Trophoblast cell (in vitro differentiated cells and primary cell): ENCODE measurements at places on chromosomes 5 and 9.
A peak's percentile ranks its signal among the peaks of the same experiment; 100 is the strongest.

DNA sequence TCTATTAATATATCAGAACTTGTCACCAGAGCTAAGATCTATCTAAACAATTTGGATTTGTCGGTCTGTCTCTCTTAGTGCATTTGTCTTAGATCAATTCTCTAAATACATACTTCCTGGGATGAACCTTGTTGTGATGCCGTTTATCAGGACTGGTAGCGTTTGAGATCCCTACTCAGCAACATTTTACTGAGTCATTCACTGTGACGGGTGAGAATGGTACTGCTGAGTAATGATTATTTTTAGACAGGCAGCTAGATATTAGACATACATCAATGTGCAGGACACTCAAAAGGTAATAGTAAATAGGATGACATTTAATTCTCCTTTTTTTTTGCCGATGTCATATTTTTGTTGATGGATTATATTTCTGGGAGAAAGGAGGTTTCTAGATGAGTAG, 209.0 kb downstream of the CSNK1G3 start:
- no peak for DNase-seq

GRCh38 chr9:110255034-110255462, 1.3 kb downstream of the TXN start:
- peak; percentile 75 for DNase-seq

DNA sequence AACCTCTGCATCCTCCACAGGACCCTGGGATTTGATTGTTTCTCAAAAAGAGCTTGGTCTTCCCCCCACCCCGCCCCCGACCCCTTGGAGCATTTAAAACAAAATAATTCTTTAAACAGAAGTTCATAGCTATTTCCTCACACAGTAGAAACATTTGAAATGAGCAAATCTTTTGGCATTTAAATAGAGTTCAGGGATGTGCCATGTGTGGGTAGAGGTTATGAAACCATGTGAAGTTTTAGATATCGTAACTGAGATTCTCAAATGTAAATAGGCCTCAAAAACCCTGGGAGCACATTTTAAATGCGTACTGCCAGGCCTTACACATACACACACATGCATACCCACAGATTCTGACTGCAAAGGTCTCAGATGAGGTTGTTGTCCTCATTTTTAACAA, 66.5 kb downstream of the EPB41L4B start:
- DNase-seq: peak; percentile 20

DNA sequence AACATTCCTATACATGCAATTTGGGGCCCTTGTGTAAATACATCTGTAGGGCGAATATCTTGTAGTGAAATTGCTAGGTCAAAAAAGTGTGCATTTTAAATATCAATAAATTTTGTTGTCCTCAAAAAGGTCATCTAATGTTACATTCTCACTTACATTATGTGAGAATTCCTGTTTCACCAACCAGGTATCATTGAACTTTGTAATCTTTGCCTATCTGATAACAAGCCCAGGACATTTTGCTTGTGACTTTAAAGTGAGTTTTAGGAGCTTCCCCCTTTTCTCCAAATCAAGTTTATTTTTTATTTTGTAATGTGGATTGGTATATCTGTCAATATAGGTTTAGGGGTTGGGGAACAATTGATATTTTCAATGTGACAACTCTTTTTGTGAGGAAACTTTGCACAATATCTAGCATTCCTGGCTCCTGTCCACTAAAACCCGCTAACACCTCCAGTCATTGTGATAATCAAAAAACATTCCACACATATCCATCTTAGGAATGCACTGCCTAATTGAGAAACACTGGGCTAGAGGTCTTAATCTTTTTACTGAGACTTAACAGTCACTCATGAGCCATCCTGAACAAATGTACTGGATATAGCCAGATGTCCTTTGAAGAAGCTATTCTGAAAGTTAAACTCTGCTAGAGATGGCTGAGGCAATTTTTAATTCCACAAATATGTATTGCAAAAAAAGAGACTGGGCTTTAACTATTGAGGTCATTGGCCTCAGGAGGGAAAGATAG, 72.5 kb upstream of the SLC1A1 start:
- peak; percentile 72 for DNase-seq

GRCh38 chr9:34957492-34958410, at the start of gene PHF24:
Gene PHF24 (plus strand): TSS chr9:34958285. CDS start chr9:34971299, 13,014 bp downstream.
- peak; percentile 41 for DNase-seq

DNA sequence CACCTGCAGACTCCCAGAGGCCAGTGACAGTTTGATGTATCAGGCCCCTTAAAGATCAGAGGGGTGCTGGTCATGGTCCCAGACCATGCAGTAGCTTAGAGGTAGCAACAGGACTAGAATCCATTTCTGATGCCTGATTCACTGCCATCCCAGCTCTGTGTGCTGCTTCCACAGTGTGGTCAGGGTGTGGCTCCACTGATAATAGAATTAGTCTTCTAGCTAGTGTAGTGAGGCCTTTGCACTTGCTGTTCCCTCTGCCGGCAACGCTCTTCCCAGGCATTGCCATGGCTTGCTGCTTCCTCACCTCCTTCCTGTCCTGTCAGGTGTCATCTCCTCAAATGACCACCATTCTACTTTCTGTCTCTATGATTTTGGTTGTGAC, 15.8 kb downstream of the PPARGC1B start:
- DNase-seq: no peak

DNA sequence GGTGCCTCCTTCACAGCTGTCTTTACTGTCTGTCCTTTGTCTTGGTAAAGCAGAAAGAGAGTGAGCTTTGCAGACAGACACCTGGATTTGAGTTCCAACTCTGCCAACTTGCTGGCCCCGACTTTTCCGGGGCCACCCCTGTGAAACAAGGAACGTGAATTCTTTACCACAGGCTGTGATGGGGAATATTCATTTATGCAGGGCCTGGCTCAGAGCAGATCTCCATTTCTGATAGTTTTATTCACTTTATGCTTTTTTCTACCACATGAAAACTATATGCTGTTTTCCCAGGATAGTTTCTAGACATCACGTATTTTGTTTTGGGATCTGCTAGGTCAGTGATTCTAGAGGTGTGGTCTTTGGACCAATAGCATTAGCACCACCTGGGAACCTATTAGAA, 211.8 kb downstream of the GRIA1 start:
- DNase-seq: no peak

- DNase-seq: no peak
These were observed 638.3 kb downstream of the NR2F1-AS1 start for GRCh38 chr5:92942762-92943161.

DNA sequence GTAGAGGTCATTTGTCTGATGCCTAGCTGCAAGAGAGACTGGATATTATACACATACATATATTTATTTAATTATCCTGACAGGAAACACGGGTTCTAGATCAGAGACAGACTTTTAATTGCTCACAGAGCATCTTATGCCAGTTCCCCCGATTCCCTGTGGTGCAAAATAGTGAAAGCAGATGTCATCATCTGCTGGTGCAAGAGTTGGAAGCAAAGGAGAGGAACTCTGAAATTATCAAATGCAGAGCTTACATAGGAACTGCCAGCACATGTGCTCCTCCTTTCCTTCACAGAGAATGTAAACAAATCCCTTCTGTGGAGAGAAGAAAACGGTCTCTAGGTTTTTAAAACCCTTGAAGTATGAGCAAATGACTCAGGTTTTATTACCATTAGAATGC, 69.3 kb downstream of the DTWD2 start:
- DNase-seq: no peak

DNA sequence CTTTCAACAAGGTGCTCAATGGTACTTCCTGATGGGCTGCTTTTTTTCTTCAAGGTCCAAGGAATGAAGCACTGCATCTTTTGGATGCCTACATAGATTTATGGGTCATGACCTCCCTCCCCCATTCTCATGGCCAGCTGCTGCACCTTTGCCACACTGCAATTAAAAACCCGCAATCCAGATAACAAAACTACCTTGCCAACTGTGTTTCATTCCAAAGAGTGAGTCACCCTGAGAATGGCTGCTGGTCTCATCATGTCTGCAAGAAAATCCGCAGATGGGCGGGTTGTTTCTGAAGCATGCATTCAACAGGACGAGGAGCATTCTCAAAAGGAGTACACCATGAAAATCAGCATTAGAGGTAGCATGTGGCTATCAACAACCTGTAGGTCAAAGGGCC, 139.8 kb downstream of the ELAVL2 start:
- DNase-seq: peak; percentile 72

- no peak for DNase-seq
These were observed 14.2 kb upstream of the FRRS1L start for GRCh38 chr9:109181284-109181683.
